Activated CD4-positive, alpha-beta memory T cell treated with anti-CD3 and anti-CD28 coated beads, Interleukin-2, amount 10 ng/mL, durations not matched to agents 7 days and 5 days (primary cell): ENCODE measurements at places on chromosomes 4 and X. TPM values are rescaled to one million over a fixed set of nuclear protein-coding genes. Genes with fewer than 3 reads are reported as not detected.

GRCh38 chr4:80093563-80093962 is 20.5 kb upstream of the ANTXR2 start:
- peaks cover 14% of the 10 kb centered on the region for H3K4me1 ChIP-seq
- H3K27me3 ChIP-seq = peaks cover 9% of the 10 kb centered on the region
- no peak overlapping the region for H3K27ac ChIP-seq
- no peak for DNase-seq

GRCh38 chr4:169823685-169824084 is 65.9 kb upstream of the HPF1 start:
- no peak overlapping the region for H3K27ac ChIP-seq
- H3K36me3 ChIP-seq = no peaks in the 10 kb centered on the region
- peak; percentile 20 for DNase-seq
- H3K4me3 ChIP-seq = no peak overlapping the region

DNA sequence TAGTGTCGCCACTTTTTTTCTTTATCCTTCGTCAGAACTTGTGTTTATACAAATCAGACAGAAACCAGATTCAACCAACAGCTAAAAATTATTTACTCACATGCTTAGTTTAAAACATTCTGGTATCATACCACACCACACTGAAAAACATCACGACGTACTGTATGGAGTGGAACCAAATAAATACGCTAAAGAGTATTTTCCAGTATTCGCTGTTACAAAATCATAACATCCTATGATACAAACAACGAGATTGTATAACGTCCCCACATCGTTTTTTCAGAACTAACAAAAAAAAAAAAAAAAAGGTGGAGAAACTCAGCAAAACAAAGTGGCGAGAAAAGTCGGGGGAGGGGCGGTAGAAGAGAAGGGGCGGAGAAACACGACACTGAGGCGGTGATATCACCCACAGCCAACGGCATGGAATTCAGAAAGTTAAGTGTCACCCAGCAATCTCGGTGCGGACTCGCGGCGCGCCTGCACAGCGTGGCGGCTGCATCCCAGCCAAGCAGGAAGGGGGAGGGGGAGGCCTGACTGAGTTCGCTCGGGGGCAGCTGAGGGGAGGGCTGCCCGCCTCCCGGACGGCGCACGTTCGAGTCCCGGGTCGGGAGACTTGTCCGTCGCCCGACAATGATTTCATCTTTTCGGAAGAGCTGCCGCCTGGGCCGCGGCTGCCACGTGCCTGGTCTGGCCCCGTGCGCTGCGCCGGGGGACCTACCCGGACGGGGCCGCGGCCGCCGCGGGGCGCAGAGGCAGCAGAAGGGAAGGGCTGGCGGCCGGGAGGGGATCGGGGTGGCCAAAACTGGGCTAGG is 920 bp downstream of the SETD7 start:
- DNase-seq = peak; percentile 85
- H3K27ac ChIP-seq = peak overlapping the region; percentile 94
- H3K27me3 ChIP-seq = no peaks in the 10 kb centered on the region
- peaks cover 60% of the 10 kb centered on the region for H3K4me1 ChIP-seq
- peak overlapping the region; percentile 98 for H3K4me3 ChIP-seq
- H3K36me3 ChIP-seq = peaks cover 9% of the 10 kb centered on the region

GRCh38 chr4:169583563-169583962 is 28.8 kb downstream of the NEK1 start:
- H3K4me3 ChIP-seq = no peak overlapping the region
- peaks cover 7% of the 10 kb centered on the region for H3K4me1 ChIP-seq
- H3K36me3 ChIP-seq = peaks cover 12% of the 10 kb centered on the region
- no peaks in the 10 kb centered on the region for H3K27me3 ChIP-seq
- no peak for DNase-seq
- no peak overlapping the region for H3K27ac ChIP-seq

DNA sequence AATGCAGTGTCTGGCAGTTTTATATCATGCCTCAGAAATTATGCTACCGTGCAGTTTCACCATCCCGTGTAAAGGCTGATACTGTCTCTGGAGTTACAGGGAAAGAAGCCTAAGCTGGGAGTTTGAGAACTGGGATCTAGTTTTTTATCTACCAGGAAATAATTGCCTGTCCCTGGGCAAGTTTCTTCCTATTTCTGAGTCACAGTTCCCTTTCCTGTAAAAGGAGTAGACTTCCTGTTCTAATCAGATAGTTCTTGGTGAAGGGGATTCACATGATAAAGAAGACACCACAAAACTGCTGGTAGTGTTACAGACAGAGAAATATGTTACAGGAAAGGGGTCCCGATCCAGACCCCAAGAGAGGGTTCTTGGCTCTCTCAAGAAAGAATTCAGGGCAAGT is 17.1 kb downstream of the HERC3 start:
- H3K27me3 ChIP-seq = no peaks in the 10 kb centered on the region
- DNase-seq = no peak
- peaks cover 77% of the 10 kb centered on the region for H3K4me1 ChIP-seq
- no peak overlapping the region for H3K27ac ChIP-seq
- H3K4me3 ChIP-seq = no peak overlapping the region

GRCh38 chr4:56077676-56078075 is 128.9 kb downstream of the CEP135 start:
- H3K27me3 ChIP-seq = peaks cover 7% of the 10 kb centered on the region
- H3K4me3 ChIP-seq = no peak overlapping the region
- DNase-seq = no peak
- no peaks in the 10 kb centered on the region for H3K4me1 ChIP-seq
- H3K27ac ChIP-seq = no peak overlapping the region

GRCh38 chrX:50952406-50952805 is 41.9 kb downstream of the BMP15 start:
- peaks cover 2% of the 10 kb centered on the region for H3K27me3 ChIP-seq
- H3K4me1 ChIP-seq = no peaks in the 10 kb centered on the region
- no peak overlapping the region for H3K27ac ChIP-seq

Gene HS6ST2
- 0.38 TPM for total RNA-seq

Gene CNGA2
- not detected for total RNA-seq

Gene FAM149A
- 0.38 TPM for total RNA-seq

Gene TLR10
- 0.53 TPM for total RNA-seq
